ENCODE measurements at places on chromosomes 6 and 20.

GRCh38 chr6:134152767-134153485 lies 100.5 kb upstream of the SLC2A12 start:
- no peak for DNase-seq

DNA sequence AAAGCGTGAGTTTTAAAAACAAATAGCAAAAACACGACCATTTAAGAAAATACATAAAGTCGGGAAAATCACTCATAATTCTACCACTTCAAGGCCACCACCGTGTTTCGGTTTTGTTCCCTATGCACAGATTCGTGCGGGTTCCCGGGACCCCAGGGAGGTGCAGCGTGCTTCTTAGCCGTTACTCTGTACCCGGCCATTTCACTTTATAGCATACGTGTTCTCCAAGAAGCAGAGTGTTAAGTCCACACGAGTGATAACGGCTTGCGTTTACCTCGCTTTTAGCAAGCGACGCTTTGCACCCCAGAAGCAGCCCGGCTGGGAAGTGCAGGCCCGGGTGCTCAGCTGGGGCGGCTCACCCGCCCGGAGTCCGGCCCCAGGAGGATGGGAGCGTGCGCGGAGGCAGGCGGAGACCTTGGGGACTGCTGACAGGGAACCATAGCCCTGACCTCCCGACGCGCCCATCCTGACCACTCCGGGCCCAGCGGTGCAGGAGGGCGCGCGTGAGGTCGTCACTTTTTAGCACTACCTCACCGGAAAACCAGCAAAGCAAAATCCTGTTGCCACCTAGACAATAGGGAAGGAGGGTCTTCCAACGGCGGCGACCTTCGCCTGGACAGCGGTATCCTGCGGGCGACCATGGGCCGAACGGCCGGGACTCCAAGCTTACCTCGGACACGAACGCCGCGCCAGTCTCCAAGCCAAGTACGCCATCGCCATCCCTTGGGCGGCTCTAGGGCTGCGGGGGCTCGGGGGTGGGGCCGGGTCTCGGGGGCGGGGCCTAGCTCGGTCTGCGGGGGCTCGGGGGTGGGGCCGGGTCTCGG lies at the start of gene ECI2:
Gene ECI2 (minus strand): TSS at position 735 of the 824 bp plus-strand sequence. CDS start 15 bp downstream, at position 720.
- no peak for DNase-seq

GRCh38 chr6:113146878-113147277 lies 710.3 kb upstream of the MARCKS start:
- DNase-seq, result no peak

GRCh38 chr6:158290659-158291058 lies 21.6 kb upstream of the TULP4 start:
- no peak for DNase-seq

DNA sequence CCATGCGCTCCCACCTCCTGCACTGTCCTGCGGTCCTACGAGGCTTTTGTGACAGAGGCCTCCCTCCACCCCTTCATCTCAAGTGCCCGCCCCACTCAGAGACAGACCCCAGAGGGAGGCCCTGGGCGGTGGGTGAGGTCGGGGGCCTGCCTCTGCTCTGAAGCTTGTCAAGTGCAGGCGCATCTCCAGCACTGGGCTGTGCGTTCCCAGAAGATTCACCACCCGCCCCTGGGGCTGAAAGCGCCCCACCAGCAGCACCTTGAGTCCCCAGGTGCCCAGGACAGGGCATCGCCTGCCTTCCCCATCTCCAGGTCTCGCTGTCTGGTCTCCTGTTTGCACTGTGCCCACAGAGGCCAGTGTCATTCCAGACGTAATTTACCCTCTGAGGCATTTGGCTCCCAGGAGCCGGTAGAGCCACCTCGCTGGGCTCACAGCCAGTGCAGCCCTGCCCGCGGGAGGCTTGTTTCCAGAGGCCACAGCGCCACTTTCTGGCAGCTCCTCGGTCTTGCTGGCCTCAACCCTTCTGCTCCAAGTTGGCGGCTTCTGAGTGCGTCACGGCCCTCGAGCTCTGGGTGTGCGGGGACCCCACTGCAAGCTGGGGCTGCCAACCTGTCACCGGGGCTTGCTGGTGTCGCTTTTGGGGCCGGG lies 191.1 kb downstream of the TAF4 start:
- no peak for DNase-seq

GRCh38 chr6:3085074-3085473 lies 16.8 kb downstream of the RIPK1 start:
- peak; percentile 64 for DNase-seq

GRCh38 chr6:1334684-1335083 lies 22.8 kb downstream of the FOXQ1 start:
- no peak for DNase-seq

DNA sequence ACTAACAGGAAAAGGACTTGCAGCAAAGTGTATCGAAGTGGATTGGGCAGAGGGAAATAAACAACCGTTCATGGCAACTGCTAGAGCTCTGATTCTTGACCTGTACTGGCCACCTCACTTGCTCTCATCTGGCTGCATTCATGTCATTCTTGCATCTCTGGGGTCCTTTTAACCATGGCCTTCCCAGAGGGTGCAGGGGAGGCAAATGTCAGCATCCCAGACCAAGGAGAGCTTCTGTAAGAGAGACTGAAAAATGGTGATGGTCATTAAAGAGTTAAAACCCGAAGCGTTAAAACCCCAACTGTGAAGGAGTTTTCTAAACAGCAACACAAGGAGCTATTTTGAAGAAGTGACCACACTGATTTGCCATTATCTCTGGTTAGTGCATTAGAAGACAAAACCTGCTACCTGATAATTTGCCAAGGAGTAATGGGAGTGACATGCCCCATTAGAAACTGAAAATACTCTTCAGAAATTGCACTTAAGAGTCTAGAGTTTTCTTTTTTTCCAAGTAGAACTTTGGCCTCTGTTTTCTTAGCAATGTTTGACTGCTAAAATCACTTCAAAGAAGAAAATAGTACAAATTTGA lies 62.4 kb downstream of the APCDD1L start:
- no peak for DNase-seq

GRCh38 chr6:77707603-77708002 lies 54.8 kb downstream of the MEI4 start:
- DNase-seq, result no peak

- DNase-seq, result peak; percentile 42
These were observed 364.5 kb upstream of the CITED2 start for GRCh38 chr6:139738801-139739455.
